Amniotic stem cell (primary cell): ENCODE measurements at places on chromosomes 4 and X.

- DNase-seq: no peak
Measured at GRCh38 chrX:20015945-20016615, 25.2 kb upstream of the BCLAF3 start.

- no peak for DNase-seq
Measured at GRCh38 chr4:19195696-19196095, 1056.0 kb upstream of the SLIT2 start.

DNA sequence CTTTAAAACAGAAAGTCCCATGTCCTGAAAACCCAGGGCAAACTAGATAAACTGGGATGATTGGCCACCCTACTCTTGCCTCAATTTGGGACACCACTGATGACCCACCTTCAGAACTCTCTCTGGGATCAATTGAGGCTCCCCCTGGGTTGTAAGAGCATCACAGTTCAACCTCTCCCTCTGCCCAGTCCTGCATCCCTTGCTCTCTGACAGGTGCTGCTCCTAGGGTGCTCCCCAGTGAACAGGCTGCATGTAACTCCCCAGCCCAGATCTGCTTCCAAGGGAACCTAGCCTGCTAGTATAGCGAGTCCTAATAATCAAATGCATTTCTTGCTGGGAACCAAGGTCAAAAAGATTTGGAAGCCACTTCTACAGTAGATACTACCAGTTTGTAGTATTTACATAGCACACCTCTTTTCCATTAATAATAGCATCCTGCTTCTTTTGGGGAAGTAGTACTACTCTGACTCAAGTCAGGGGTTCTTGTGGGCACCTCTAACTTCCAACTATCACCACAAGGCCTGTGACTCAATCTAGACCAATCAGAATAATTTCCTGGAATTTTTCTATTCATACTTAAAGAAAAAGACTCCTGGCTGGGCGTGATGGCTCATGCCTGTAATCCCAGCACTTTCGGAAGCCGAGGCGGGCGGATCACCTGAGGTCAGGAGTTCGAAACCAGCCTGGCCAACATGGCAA lies 42.1 kb upstream of the SPINK2 start:
- DNase-seq: no peak

DNA sequence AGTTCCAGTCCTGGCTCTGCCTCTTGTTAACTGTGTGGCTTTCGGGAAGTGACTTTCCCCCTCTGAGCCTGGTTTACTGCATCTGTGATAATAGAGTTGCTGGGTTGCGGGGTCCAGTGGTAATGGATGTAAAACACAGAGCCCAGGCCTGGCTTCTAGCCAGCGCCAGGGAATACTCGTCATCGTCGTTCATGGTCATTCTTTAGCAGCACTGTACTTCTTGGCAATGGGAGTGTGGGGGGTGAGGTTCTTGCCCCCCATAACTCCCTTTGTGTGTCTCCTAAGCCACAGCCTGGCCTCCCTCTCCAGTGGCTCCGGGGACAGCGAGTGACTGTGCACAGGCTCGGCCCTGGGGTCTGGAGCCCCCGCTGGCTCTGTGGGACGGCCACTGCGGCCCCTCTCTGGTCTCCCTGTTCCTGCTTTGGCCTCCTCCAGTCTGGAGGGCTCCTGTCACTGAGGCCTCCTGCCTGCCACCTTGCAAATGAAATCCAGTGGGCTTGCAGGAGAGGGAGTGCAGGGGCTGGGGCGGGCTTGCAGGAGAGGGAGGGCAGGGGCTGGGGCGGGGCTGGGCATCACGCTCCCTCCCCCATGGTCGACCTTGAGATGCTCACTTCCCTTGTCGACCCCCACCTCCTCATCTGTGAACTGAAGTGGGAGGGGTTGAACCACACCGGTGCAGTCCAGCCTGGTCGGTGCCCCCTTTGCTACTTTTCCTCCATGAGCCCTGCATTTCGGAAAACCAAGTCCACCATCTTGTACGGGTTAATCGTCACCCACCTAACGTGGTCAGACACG lies 13.2 kb downstream of the PSAPL1 start:
- DNase-seq: no peak

- DNase-seq: no peak
Measured at GRCh38 chr4:142559986-142560385, 286.1 kb downstream of the INPP4B start.

DNA sequence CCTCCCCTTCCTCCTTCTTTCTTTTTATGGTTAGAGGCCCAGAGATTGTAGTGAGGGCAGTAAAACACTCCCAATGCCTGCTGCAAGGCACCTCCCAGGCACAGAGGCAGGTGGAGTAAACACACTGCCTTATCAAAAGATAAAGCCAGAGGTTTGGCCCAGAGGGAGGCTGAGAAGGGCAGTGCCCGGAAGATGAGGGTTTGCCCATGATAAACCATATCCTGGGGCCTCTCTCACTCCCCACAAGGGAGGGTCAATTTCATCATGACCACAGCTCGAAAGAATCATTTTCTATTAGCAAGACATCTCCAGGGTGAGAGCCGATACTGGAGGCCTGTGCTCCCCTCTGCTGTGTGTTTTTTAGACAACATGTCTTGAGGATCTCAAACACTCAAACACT lies 98.5 kb upstream of the FAM9C start:
- no peak for DNase-seq

DNA sequence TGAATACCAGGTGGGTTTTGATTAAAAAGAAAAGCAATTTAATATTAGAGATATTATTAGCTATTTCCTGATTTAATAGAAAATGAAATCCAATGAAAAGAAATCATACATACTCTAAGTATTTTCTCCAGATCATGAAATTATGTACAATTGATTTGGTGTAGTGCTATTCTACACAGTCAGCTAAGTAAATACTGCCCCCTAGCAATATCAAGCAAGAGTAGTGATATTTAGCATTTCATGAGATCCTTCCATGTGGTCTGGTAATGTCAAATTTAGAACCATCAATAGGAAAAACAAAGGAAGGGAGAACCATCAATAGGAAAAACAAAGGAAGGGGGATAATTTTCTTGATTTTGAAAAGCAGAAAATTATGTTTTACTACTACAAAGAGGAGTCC lies 114.6 kb downstream of the TBCK start:
- peak; percentile 3 for DNase-seq

DNA sequence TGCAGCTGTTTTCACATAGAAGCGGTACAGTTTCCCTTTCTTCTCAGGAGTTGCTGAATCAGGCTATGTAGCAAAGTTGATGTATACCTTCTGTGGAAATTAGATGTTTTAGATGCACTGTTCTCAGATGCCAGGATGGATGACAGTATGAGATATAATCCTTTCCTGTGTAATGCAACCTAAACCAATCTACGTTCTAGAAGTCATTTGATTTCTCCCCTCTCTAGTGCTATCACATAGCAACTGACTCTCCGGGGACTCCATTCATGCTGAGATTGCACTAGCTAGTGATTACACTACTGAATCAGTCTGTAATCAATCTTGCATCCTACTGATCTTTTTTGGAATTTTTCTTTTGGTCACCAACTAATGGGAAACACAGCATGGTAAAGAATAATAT lies 1881.7 kb downstream of the PCDH7 start:
- DNase-seq: no peak

DNA sequence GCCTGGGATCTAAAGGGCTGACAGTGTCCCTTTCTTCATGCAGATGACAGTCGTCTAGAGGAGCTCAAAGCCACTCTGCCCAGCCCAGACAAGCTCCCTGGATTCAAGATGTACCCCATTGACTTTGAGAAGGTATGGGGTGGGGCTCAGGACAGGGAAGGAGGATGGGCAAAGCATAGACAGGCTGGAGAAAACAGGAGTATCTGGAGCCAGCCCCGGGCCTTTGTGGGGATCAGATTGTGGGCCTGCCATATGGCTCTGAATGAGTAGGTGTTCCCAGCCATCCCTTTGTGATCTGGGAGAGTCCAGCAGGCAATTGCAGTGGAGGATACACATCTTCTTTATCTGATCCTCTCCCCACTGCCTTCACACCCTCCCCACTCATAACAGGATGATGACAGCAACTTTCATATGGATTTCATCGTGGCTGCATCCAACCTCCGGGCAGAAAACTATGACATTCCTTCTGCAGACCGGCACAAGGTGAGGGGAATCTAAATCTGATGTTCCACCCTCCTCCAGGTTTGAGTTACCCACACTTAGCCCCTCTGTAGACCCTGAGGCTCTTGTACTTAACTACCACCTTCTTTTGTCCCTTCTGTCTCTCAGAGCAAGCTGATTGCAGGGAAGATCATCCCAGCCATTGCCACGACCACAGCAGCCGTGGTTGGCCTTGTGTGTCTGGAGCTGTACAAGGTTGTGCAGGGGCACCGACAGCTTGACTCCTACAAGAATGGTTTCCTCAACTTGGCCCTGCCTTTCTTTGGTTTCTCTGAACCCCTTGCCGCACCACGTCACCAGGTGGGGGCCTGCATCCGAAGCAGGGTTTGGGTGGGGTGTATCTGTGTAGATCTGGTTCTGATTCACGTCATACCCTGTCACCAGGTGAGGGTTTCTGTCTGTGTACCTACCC lies 5.8 kb upstream of the CDK16 start:
- no peak for DNase-seq

GRCh38 chr4:37540486-37540885 lies 145.7 kb downstream of the RELL1 start:
- no peak for DNase-seq

DNA sequence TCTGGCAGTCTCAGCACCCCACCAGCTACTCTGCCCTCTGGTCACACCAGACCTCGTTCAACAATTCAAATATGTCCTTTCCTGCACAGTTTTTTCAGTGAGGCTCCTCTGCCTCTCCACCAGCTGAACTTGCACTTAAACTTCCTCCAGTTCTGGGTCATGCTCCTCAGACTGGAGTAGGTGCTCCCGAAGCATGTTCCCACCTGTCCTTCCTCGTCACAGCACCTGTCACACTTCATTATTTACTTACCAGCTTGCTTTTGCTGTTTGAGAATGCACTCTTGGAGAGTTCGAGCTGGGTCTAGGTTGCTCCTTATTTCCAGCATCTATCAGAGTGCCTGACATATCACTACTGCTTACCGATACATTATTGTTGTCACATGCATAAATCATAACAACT lies 144.8 kb upstream of the TTC29 start:
- no peak for DNase-seq

- no peak for DNase-seq
Measured at GRCh38 chr4:153963216-153963615, 174.3 kb upstream of the SFRP2 start.

GRCh38 chr4:2482192-2482591 lies 13.3 kb downstream of the RNF4 start:
- no peak for DNase-seq

GRCh38 chr4:86032476-86033022 lies 327.3 kb downstream of the MAPK10 start:
- DNase-seq: peak; percentile 76

GRCh38 chrX:644304-645281 lies 14.0 kb downstream of the SHOX start:
- DNase-seq: no peak

- DNase-seq: peak; percentile 65
Measured at GRCh38 chr4:155953151-155954117, at the start of gene CTSO. Gene CTSO (minus strand): TSS chr4:155953866. CDS start chr4:155953847, 19 bp downstream.

DNA sequence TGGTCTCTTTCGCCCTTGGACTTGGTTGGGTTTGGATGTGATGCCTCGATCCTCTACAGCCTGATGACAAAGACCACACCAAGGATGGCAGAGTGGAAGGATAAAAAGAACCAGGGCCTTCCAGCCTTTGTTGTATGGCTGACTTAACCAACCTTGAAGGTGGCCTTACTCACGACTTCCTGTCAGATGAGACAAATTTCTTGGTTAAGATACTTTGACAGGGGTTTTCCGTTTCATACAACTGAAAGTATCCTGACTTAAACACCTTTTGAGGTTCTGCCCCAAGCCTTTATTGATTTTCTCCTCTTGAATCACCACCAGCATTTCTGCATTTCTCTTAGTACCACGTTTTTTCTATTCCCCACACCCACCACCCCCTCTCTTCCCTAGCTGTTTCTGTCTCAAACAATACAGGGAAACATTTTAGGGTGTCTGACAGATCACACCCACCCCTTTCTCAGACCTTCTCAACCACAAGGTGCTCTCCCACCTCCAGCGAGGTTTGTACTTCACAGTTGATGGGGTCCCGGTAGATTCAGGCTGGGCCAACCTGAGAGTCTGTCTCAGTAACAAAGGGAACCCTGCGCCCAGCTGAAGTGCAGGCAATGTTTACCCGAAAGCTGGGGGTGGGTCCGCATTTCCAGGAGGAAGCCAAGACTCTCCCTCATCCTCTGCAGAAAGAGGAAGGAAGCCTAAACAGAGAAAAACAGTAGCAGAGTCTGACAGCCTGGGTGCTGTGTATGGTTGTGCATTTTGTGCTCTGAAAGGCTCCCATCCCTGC lies 5.0 kb upstream of the TSPAN5 start:
- no peak for DNase-seq

GRCh38 chrX:9431281-9431680 lies 33.6 kb upstream of the TBL1X start:
- no peak for DNase-seq

- no peak for DNase-seq
Measured at GRCh38 chr4:20017777-20018115, 234.0 kb upstream of the SLIT2 start.

GRCh38 chrX:32041181-32041580 lies 969.3 kb upstream of the FTHL17 start:
- no peak for DNase-seq

GRCh38 chr4:14343961-14344360 lies 658.3 kb upstream of the CPEB2 start:
- DNase-seq: no peak

DNA sequence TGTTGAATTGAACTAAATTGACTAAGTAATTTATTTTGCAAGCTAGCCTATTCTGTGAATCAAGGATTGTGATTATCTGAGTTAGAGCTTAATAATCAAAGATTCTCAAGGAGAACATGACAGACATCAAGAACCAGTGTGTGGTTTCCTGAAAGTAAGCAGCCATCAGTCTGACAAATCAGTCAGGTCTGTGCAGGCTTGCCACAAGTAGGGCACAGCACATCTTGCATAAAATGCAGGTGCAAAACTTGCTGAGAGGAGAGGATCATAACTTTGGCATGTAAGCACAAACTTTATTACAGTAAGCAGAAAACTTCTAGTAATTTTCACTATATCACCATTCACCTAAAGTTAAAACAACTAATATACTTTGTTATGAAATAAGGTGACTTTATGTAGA lies 22.5 kb downstream of the FAM241A start:
- no peak for DNase-seq

- no peak for DNase-seq
Measured at GRCh38 chrX:135652602-135653001, 60.8 kb upstream of the CT45A1 start.

- DNase-seq: no peak
Measured at GRCh38 chrX:5965406-5965805, 263.3 kb downstream of the NLGN4X start.

DNA sequence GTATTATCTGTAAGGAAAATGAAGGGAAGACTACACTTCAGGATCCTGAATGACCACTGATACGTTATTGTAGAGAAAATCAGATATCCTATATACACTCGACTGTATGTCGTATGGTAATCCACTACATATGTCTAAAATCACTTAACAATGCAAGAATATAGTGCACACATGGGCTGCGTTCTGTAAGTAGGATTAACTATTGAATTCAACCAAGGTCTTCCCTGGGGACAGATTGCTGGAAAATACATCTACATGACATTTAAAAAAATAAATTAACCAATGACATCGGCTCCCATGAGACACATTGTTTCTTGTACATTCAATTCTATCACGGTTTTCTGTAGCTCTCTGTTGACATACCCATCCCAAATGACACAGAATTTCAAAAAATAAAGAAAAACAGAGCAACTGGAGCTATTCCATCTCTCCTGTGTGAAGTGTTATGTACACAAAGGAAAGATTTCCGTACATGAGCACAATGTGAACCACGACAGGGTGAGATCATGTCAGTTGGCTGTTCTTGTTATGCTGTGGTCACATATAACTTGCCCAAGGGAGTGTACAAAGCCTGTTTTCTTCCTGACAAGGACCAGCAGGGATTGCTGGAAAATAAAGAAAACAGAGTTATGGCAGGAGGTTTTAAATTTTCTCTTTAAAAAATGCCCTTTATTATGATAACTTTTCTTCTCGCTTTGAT lies 6.1 kb downstream of the ENOX2 start:
- no peak for DNase-seq
